Muscle of back (tissue), 13 donors: ENCODE measurements at places on chromosomes 4 and X.
A peak's percentile ranks its signal among the peaks of the same experiment; 100 is the strongest.

- peak; percentile 53 for DNase-seq
These were observed 131.6 kb upstream of the MED14 start for GRCh38 chrX:40866893-40867292.

GRCh38 chr4:142961866-142962265 is 115.8 kb upstream of the INPP4B start:
- no peak for DNase-seq

- no peak for DNase-seq
These were observed 76.6 kb downstream of the ITIH6 start for GRCh38 chrX:54721424-54721823.

- peak; percentile 84 for DNase-seq
These were observed 183.2 kb upstream of the PUDP start for GRCh38 chrX:7330971-7331746.

GRCh38 chr4:105108971-105109370 is 37.7 kb upstream of the TET2 start:
- no peak for DNase-seq
